ENCODE measurements at places on chromosomes 6 and 20.

- DNase-seq, result no peak
These were observed 52.4 kb downstream of the MAP3K7 start for GRCh38 chr6:90534337-90535025.

DNA sequence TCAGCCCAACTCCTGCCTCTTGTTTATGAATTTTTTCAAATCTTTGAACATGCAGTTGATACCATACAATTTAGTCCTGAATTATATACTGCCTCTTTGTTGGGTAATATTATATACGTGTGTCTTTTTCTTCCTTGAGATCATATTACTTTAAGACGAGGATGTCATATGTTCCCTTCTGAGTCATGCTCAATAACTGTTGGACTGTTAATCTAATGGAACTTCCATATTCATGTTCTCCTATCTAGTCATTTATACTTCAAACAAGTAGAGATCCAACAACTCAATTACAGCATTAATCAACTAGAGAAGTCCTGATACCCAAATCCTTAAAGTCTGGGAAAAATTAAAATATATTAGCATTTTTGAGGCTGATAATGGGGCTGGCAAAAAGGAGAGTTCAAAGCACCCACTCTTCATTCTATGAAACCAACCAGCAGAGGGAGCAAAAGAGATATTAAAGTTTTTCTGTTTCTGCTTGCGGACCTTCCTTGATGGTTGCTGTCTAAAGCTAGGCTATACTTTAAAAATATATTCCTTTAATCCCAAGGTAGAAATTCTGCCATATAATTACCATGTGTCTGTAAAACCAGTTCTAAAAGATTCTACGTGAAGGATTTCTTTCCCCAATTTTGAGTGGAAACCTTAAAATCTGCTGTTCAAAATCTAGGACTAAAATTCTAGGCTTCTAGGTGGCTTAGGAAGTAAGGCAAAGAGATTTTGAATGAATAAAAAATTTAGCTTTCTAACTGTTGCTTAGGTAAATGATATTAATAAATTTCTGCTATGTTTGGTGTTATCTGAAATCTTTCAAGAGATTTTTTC lies 498.9 kb downstream of the BCKDHB start:
- DNase-seq, result peak; percentile 25

DNA sequence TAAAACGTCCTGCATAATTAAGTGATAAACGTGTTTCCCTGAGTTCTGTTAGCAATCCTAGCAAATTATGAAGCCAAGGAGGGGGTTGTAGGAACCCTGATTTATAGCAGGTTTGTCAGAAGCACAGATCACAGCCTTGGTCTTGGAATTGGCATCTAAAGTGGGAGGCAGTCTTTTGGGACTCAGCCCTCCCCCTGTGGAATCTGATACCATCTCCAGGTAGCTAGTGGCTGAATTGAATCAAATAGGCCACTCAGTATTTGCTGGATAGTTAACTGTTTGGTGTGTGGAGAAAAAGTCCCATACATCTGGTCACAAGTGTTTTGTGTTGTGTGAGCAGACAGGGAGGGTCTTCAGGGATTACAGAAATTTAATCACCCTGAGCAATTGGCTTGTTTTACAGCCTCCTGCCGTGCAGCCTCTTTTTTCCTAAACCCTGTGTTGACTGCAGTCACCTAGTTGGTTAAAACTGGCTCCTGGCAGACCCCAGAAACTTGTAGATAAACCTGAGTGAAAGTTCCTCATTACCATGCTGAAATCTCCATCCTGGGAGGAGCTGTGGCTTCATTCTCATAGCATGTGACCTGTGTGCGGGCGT lies 19.0 kb upstream of the KIFC1 start:
- no peak for DNase-seq

DNA sequence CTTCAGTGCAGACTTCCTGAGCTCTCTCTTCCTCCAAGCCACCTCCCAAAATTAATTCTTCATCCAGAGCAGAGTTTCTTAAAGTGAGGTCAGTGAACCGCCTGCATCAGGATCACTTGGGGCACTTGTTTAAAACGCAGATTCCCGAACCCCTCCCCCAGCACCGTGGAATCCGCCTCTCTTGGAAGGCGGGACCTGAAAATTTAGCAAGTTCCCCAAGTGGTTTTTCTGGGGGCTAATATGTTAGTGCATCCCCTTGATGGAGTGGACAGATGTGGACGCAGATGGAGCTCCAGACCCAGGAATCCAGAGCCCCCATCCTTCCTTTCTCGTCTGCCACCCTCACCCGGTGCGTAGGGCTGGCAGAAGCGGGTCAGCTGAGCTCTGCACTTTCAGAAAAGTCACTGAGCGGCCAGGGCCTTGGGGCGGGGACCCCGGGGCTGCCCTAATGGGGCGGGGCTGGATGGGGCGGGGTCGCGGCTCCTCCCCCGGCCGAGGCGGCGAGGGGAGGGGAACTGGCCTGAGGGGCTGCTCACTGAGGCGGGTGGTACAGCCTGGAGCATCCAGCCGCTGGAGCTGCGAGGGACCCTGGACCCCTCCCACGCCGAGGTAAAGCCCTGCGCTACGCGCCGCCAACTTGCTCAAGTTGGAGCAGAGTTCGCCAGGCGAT lies at the start of the genes DEFB124 and REM1:
TSS of gene DEFB124 (minus strand) at position 370 of the 670 bp plus-strand sequence. CDS start 2,114 bp downstream, outside the sequence.
TSS of gene REM1 (plus strand) at position 531 of the 670 bp plus-strand sequence. CDS start 1,158 bp downstream, outside the sequence.
- no peak for DNase-seq

- no peak for DNase-seq
These were observed 611 bp downstream of the EPB41L2 start for GRCh38 chr6:131062241-131063027.

- DNase-seq, result no peak
These were observed 78.7 kb upstream of the TMEM30A start for GRCh38 chr6:75363304-75363703.

- DNase-seq, result peak; percentile 51
These were observed 231.5 kb upstream of the PLCB4 start for GRCh38 chr20:8837396-8837795.

DNA sequence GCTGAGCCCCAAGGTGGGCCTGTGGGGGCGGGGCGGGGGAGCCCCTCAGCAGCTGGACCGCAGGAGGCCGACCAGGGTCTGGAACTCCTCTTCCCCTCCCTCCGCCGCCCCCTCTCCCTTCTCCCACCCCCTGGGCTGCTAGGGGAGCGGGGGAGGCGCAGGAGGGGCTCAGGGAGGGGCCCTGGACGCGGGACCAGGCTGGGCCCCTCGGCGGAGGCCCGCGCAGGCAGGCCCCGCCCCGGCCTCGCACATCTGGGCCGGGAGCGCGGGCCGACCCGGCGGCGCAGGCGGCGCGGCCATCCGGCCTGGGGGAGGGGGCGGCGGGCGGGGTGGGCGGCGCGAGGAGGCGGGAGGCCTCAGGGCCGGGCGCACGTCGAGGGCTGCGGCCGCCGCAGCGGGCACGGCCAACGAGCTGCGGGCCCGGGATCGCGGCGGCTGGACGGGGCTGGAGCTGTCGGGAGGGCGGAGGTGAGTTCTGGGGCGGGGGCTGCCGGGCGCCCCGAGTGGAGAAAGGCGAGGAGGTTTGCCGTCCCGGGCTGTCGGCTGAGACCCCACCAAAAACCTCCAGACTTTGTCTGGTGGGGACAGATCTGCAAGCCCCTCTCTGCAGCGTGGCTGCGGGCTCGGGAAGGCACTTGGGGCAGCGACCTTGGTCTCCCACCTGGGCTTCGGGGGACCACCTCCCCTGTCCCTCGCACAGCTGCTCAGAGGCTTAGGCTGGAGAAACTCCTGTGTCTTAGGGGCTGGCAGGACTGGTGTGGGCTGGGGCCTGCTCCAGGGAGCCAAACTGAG lies at the start of gene HSPA12B:
TSS of gene HSPA12B (plus strand) at position 359 of the 792 bp plus-strand sequence. CDS start 5,990 bp downstream, outside the sequence.
- DNase-seq, result no peak

DNA sequence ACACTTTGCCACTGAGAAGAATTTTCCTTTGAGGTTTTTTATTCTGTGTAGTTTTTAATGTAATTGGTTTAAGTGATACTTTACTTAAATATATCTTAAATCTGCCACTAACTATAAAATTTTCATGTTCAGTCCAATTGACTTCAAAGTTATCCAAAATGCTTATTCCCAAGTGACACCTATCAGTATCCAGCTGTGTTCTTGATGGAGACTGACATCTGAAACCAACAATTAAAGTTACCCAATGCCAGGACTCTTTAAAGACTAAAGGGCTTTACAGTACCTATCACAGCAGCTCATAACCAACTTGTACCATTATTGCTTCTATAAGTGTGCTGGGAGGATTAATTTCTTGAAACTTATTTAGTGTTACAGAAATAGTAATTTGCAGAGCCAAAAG lies 13.8 kb upstream of the EYA4 start:
- DNase-seq, result no peak

Data from AG10803 (cell line).